Fibroblast of lung (primary cell): ENCODE measurements at places on chromosomes 11 and 22. TPM values are rescaled to one million over a fixed set of nuclear protein-coding genes. Genes with fewer than 3 reads are reported as not detected.

DNA sequence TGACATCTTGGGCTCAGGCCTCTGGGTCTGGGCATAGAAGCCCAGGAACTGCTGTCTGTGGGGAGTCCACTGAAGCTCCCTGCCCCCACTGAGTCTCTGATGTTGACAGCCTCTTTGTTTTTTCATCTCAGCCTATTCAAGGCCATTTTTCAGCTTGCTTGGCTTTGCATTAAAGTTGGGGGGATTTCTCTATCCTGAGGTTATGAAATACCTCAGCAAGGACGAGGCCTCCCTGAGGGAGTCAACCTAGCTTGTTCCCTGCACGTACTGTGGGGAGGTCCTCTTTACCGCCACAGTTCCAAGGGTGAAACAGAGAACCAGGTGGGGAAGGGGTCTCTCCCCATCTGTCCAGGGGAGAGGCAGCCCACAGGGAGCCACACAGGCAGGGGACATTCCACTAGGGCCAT, 8.4 kb downstream of the KCNQ1OT1 start:
- DNase-seq, result no peak

- DNase-seq, result no peak
Measured at GRCh38 chr11:95304777-95305176, 73.8 kb upstream of the SESN3 start.

DNA sequence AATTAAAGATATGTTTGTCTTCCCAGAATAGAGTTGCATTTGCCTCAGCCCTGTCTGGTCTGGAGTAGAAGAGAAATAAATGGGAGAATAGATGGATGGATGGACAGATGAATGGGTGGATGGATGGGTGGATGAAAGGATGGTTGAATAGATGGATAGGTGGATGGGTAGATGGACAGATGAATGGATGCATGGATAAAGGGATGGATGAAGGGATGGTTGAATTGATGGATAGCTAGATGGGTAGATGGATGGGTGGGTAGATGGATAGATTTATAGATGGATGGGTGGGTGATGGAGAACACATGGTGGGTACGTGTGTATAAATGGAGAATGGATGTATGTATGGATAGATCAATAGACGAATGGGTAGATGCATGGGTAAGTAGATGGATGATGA, 8.5 kb downstream of the CRYBB1 start:
- no peak for DNase-seq

CD3G gene
- total RNA-seq, result not detected in 2 replicates

UCP3 gene
- total RNA-seq, result 0.26 and 0.33 TPM in 2 replicates
